ENCODE measurements at places on chromosomes 16 and 17. TPM values are rescaled to one million over a fixed set of nuclear protein-coding genes. Genes with fewer than 3 reads are reported as not detected.

The GRAPL gene
- total RNA-seq = 0.25 TPM

The MC1R gene
- 8.6 TPM for total RNA-seq

The SLC38A8 gene
- not detected for total RNA-seq

The SEPHS2 gene
- total RNA-seq = 11.2 TPM
